AG08395 (cell line): ENCODE measurements at places on chromosomes 4 and X.
A peak's percentile ranks its signal among the peaks of the same experiment; 100 is the strongest.

DNA sequence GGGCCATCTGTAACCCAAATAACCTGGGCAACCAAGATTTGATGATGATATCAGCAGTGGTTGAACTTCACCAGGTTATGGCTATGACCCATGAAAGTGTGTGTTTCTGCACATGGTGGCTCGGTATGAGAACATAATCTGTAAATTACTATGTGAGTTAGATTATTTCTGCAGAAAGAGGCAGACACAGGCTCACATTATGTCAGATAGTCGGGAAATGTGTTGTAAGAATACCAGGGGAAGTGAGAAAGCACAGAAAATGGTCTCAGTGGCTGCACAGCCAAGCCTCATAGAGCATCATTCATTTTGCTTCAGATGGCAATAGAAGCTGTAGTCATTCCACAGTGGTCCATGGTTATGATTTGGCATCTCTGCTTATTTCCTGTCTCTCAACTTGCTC, 63.0 kb upstream of the RBPJ start:
- no peak for DNase-seq

- no peak for DNase-seq
Observed at GRCh38 chr4:142917678-142918077, 71.6 kb upstream of the INPP4B start.

DNA sequence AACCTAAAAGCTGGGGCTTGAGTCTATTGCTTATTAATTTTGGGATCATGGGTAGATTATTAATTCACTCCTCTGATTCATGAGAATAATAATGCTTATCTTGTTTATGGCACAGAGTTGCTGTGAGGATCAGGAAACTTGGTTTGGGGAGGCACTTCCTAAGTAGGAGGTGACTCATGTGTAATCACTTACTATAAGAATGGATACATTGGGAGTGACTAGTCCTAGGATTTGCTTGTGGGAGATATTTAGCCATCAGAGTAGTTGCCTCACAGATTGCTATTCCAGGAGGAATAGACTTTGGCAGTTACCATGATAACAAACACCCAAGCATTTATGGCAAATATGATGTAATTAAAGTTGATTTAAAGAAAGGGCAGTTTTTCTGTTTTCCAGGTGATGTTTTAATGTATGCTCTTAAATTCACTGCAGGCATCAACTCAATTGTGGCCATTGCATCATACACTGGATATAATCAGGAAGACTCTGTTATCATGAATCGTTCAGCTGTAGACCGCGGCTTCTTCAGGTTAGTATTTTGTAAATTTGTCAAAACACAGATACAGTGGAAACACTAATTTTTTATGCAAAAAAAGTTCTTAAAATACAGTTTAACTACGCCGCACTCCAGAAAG, 41.9 kb downstream of the POLR2B start:
- DNase-seq = peak; percentile 80

- DNase-seq = no peak
Observed at GRCh38 chr4:164379694-164380093, 374.2 kb upstream of the SMIM31 start.

DNA sequence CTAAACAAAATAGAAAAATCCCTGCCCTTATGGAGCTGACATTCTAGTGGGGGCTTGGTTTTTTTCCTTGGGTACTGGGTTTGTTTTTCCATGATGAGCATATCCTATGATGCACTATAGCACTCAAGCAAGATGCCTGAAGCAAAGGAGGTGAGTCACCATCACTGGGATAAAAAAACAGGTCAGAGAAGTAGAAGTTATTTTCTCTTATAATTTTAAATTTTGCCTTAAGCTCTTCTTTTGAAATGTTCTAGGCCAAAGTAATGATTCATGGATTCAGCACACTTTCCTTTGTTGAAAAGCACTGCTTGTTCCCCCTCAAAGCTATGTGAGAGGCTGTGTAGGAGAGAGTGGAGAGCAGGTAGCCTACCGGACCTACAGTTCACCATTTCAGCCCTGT, 15.2 kb upstream of the CXCL2 start:
- peak; percentile 50 for DNase-seq

DNA sequence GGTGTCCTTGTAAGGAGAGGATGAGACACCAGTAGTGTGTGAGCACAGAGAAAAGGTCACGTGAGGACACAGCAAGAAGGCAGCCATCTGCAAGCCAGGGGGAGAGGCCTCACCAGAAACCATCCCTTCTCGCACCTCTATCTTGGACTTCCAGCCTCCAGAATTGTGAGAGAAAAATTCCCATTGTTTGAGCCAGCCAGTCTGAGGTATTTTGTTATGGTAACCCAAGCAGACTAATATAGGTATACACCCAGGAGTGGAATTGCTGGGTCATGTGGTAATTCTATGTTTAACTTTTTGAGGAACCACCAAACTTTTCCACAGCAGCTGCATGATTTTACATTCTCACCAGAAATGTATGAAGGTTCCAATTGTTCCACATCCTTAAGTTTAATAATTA, 25.6 kb downstream of the ZDHHC9 start:
- no peak for DNase-seq

DNA sequence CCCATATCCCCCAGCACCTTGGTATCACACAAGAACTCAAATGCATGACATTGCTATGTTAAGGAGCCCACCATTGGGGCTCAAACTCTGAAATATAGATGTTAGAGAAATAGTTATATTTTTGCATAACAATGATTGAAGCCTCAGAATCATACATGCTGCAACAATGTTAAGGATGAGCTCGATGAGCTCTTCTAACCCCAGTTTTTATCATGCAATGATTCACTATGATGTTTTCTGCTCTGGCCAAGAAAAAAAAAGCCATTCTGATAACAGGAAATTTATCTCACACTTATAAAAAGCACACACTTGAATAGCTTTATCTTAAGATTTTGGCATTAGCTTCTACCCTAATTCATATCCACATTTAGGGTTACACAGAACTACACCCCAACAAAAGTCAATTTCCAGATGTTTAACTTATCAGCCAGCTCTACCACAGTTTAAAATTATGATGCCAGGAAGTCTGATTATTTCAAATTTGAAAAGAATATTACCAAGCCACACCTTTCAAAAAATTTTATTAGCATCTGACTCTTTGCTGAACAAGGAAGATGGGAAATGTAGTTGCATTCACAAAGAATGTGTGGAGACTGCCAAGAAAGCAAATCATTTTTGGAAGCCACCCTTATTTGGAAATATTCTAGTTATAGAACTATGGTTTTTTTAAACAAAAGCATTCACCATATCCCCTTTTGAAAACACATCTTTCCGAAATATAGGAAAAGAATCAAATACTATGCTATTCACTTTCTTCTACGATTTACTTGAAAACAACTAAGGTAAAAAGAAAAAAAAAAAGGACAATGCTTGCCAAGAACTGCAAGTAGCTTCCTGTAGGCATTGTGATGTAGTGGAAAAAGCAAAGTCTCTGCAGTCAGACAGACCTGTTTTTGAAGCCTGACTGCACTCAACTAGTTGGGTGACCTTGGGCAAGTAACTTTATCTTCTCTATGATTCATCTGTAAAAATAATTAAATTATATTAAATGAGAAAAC, 100.8 kb upstream of the PLS3 start:
- DNase-seq = peak; percentile 34

DNA sequence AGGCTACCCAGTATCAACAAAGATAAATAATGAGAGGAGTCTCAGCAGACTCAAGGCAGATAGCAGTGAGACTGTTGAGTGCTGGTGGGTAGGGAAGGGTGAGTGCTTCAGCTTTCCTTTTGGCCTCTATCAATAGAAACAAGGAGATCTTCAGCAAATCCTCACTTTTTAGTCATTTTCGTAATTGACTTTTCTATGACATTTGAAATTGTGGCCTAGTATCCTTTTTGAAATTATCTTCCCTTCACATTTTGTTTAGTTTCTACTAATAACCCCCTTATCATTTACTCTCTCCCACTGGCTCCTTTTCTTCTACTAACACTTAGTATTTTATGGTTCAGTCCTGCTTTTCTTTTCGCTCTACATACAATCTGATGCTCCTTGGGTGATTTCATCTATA, 44.9 kb downstream of the LIN54 start:
- DNase-seq = no peak
